ENCODE measurements at places on chromosomes 3 and 15.

GRCh38 chr15:31302778-31303725 is 23.6 kb upstream of the KLF13 start:
- DNase-seq: no peak

- DNase-seq: no peak
Observed at GRCh38 chr3:39812537-39812936, 3.1 kb downstream of the MYRIP start.

- no peak for DNase-seq
Observed at GRCh38 chr3:152790651-152791387, 44.1 kb upstream of the P2RY1 start.

DNA sequence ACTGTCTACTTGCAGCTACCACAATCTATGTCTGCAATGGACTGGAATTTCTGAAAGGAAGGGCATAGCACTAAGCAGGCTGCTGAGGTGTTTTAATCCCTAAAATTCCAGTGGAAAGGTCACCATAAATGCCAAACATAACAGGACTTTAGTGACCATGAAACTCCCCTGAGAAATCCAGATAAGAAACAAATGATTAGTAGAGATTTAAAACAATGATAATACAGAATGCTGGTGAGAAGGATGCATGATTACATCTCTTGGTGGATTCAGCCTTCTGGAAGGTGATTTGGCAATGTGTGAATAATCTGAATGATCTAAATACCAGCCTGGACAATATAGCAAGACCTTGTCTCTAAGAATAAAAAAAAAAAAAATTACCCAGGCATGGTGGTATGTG is 475.0 kb upstream of the CBLB start:
- DNase-seq: no peak

DNA sequence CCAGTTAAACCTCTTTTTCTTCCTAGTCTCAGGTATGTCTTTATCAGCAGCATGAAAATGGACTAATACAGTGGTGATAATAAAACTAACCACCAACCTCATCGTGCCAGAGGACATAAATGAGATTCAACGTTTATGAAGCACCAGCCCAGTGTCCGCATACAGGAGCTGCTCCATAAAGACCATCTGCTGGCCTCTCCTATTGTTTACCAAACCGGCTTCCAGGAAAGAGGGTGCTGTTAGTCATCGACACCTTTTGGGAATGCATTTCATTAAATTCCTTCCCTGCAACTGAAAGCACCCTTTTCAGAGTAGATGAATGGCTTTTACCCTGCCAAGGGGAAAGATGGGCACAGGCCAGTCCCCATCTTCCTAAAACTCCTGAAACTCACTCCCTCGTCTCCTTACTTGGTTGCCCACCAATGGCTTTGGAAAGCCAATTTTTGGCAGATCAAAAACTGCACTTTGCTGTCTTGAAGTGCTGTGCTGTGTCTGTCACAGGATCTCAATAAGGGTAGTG is 122.1 kb downstream of the AQP9 start:
- DNase-seq: no peak

GRCh38 chr3:151434151-151434890 is 26.5 kb downstream of the IGSF10 start:
- DNase-seq: no peak

DNA sequence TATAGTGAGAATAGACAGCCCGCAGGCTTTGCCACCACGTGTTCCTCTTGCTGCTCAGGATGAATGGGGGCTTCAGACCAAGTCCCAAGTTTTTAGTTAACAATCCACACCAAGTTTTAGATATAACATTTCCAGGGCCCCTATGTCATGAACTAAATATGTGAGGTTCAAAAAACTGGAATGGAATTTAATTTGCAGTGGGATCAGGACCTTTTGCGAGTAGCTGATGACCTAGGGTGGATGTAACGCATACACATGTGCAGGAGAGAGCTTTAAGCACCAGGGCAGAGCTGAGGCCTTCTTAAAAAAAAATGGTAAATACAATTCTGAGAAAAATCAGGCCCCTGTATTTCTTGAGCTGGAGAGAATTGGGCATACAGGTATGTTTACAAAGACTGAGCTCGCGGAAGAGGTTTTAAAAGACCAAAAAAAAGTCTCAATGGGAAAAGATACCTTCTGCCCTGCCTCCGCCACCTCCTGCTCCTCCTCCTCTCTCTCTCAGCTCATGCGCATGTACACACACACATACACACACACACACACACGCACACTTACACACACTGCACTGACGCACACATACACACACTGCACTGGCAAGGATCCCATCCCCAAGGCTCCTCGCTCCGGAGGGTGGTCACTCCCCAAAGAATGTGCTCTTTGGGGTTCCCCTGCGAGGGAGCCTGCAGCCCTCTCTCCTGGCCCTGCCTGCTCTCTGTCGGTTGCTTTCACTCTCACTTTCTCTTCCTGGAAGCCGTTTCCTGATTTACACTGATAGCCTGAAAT is 48.2 kb upstream of the IGF1R start:
- DNase-seq: peak; percentile 44

GRCh38 chr3:138461896-138462295 is 27.5 kb downstream of the ESYT3 start:
- DNase-seq: no peak

GRCh38 chr3:128949158-128949557 is 44.7 kb downstream of the CFAP92 start:
- DNase-seq: no peak

GRCh38 chr3:99760629-99761028 is 57.0 kb upstream of the CMSS1 start:
- DNase-seq: no peak

DNA sequence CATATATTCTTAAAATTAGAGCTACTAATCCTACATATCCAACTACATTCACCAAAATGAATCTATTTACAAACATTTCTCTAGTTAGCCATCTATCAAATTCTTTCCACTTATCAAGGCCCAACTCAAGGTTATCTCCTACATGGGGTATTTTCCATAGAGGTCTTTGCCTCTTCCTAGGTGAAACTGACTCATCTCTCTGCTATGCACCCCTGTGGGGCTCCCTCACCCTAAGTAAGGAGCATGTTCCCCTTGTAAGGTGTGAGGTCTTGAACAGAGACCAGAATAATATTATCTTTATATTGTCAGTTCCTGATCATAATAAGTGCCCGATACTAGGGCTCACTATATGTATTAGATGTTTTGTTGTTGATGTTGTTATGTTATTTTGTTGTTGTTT is 74.6 kb upstream of the TSC22D2 start:
- no peak for DNase-seq

GRCh38 chr15:72382146-72382545 is 6.3 kb upstream of the HEXA start:
- DNase-seq: no peak

DNA sequence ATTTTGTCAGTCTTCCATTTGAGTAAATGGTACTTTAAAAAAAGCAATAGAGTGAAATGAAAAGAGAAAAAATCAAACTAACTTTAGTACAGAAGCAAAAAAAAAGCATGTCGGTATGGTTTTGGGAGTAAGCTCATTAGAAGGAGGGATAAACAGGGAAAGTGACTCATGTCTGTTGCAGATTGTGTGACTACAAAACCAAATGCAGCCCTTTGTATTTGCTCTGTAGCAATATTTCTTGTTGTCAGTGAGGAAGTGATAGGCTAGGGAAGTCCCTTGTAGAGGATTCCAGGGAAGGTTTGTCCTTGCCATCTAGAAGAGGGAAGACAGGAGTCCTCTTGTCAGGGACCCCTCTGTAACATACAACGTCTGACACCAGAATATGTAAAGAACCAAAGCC is 150.5 kb upstream of the POU1F1 start:
- DNase-seq: no peak

DNA sequence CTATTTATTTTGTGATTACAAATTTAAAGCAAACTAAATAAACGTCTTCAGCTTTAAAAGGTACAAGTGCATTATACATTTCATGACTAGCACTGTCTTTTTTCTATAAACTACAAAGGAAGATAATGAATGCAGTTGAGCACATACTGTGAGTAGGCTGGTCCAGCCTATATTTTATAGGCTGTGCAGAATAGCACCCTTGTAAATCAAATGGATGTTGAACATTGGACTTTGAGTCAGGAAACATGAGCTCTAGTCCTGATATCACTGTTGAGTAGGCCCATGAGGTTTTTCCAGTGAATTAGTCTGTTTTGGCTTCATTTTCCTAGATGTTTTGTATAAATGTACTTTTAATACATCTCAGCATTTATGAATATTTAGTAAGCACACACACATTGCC is 447.3 kb upstream of the KCNMB2 start:
- no peak for DNase-seq

DNA sequence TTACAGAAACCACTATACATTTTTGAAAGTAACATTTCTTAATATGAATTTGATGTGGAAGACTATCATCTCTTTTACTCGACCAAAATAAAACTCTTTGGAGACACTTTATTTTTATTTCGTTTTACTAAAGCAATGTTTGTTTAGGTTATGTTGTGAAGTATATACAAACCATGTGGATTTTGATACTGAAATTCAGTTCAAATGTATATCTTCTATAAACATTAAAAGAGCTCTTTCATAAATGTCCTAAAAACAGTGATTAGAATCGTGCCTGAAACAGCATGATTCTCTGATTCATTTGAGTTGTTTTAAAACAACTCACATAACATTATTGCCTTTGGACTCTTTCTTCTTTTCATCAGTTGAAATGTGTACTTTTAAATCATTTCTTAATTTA is 373.7 kb upstream of the GOLIM4 start:
- no peak for DNase-seq

DNA sequence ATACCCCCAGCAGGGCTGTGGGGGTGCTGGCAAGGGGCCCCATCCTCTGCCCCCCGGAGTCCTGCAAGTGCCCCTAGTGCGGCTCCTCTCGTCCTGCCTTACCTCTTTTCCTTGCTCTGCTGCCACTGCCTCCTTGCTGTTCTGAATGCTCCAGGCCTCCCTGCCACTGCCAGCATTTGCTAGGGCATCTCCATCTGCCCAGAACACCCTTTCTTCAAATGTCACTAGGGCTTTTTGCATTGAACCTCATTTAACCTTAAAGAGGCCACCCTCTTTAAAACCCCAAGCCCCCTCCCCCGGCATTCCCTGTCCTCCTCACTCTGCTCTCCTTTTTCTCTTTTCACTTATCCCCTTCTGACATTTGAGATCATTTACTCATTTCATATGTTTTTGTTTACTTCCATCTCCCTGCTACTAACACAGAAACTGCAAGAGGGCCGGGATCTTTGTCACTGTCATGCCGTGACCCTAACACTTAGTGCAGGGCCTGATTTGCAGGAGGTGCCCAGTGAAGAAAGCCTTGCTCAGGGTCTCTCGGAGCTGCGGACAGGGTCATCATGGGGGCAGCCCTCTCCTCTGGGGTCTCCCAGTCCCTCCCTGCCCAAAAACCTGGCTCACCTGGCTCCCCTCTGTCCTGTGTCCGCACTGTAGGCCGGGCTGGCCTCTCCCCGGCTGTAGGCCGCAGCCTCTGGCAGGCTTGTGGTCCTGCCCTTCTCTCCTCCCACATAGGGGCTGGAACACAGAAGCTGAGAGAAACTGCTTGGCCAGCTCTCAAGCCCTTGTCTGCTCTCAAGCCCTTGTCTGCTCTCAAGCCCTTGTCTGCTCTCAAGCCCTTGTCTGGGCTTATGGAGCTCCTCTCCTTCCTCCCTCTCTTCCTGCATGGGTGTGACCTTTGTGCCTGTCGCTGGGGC is at the start of gene ACOX2:
ACOX2 (minus strand) TSS at position 690 of the 911 bp plus-strand sequence. CDS start 2,084 bp downstream, outside the sequence.
- peak; percentile 32 for DNase-seq

DNA sequence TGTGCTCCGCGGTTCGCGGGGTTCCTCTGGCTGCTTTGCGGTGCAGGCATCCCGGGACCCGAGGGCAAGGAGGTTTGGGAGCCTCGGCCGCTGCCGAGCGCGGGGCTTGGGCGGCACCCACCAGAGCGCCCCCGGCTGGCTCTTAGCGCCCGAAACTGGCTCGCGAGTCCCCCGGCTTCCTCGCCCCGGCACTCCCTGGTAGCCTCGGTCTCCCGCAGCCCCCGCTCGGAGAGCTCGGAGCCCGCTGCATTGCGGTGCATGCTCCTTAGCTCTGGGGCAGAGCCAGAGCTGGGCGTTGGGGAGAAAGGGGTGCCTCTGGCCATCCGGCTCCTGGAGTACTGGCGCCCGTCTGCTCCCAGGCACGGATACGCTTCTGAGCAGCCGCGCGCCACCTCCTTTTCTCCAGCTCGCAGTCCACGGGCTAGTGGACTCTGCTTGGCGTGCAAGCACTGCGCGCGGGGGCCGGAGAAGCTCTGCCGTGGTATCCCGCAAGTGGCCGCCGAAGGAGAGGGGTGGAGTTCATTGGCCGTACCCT is 753 bp downstream of the EPHB1 start:
- DNase-seq: no peak

DNA sequence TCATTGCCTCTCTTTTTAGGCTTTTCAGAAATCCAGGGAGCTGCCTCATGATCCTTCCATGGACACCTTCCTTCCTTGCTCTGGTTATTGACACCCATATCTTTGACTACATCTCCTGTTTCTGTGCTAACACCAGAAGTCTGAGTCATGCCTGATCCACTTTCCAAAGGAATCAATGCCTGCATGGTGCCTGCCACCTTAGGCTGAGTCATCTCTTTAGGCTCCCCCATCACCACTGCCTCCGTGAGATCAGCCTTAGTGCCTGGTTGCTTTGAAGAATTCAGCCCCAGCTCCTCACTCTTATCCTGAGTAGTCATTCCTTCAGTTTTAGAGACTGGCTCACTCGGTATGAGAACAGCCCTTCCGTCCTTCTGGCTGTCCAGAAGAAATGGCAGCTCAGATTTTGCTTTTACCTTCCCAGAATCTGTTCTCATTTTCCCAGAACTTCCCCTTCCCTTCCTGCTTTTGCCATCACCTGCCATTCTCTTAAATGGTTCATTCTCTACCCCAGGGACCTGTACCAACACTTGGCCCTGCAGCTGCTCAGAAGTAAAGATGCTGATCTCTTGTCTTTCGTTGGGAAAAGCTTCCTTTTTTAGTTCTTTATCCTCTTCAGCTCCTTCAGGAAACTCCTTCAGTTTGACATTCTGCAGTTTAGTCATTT is 105.3 kb downstream of the MAP4 start:
- DNase-seq: no peak

DNA sequence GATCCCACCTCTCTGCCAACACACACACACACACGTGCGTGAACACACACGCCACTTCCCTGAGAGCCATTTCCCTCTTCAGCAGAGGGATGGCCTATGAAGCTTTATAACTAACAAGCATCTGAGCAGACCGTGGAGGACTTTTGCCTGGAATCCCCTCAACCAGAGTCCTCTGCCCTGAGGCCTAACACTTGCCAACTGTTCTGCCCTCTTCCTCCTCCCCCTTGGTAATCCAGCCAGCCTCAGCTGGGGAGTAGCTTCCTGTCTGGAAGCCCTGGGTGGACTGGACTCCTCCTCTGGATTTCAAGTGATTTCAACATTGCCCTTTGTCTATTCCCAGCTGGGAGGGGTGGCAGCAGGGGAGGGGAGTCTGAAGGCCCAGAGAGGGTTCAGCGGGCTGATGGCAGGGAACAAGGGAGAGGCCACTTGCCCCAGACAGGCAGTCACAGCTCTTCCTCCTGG is 68.4 kb upstream of the HACD2 start:
- DNase-seq: peak; percentile 37

GRCh38 chr3:49026536-49026935 is 2.7 kb downstream of the IMPDH2 start:
- DNase-seq: no peak
